ENCODE measurements at places on chromosomes 4 and X.

GRCh38 chr4:89142691-89143669, 31.6 kb downstream of the TIGD2 start:
- DNase-seq, result no peak

- DNase-seq, result no peak
Measured at GRCh38 chr4:181770971-181771370, 472.2 kb upstream of the TENM3 start.

DNA sequence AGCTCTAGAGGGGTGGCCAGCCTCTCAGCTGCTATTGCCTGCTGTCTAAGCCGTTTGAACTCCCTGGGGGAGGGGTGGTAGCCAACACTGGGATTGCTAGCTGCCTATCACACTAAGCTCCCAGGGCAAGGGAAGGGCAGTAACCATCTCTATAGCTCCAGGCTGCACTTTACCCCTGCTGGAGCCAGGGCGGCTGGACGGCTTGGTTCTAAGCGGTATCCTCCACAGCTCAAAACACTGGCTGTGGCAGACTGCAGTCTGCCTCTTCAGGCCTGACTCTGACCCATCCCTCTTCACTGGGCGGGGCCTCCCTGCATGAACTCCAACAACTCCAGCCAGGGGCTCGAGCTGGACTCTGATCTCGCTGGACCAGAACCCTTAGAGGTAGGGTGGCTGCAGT, 55.3 kb upstream of the GNRHR start:
- DNase-seq, result no peak

- no peak for DNase-seq
Measured at GRCh38 chr4:88746206-88746605, 48.6 kb upstream of the NAP1L5 start.

GRCh38 chrX:9980927-9981326, 13.8 kb downstream of the CLDN34 start:
- DNase-seq, result no peak

DNA sequence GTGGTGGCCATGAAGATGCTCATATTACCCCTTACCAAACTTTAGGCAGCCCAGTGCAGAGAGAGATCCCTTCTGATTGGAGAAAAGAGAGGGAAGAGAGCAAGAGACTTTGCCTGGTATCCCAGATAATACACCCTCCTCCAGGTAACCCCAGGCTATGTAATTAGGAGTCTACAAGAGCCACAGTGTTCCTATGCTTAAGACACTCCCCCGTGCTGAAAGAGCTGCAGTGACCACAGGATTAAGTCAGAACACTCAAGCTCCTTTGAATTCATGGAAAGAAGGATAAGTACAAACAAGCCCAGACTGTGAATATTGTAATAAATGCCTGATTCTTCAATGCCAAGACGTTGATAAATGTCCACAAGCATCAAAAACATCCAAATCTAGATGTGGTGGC, 41.4 kb downstream of the PABPC4L start:
- DNase-seq, result no peak

- no peak for DNase-seq
Measured at GRCh38 chr4:162770761-162771490, 395.8 kb downstream of the NAF1 start.

DNA sequence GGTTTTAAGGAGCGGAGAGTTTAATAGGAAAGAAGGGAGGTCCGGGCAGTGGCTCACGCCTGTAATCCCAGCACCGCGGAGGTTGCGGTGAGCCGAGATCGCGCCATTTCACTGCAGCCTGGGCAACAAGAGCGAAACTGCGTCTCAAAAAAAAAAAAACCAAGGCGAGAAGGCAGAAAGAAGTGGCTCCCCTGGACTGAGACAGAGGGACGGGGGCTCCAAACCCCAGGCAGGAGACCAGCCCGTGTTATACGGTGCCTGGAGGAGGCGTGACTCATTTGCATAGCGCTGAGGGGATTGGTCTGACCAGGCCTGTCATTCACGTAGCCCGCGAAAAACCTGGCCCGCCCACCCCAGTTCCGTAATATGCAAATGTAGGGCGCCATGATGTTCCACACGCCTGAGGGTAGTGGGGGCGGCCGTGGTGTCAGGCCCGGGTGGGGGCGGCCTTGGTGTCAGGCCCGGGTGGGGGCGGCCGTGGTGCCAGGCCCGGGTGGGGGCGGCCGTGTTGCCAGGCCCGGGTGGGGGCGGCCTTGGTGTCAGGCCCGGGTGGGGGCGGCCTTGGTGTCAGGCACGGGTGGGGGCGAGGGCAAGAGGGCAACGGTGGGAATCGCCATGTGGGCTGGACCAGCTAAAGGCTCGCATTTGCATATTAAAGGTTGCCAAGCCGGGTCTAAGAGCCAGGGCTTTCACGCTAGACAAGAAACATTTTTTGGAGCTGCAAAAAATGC, 2.1 kb downstream of the PLCXD1 start:
- peak; percentile 79 for DNase-seq

GRCh38 chr4:148310756-148311155, 131.5 kb downstream of the NR3C2 start:
- no peak for DNase-seq

DNA sequence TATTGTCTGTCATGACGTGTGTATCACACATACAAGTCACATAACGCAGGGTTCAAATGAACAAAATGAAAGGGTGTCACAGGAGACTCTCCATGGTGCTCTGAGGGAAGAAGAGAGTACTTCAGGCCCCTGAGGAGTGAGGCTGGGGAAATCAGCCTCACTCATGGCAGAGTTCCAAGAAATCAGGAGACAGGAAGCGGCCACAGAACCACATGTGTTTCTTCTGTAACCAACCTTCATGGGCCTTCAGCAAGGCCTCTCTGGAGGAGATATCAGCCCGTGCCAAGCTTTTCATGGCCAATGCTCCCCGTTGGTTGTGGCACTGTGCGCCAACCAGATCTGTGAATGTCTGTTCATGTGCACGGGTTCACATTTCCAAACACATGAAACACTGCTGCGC, 76.0 kb downstream of the NAT8L start:
- no peak for DNase-seq

DNA sequence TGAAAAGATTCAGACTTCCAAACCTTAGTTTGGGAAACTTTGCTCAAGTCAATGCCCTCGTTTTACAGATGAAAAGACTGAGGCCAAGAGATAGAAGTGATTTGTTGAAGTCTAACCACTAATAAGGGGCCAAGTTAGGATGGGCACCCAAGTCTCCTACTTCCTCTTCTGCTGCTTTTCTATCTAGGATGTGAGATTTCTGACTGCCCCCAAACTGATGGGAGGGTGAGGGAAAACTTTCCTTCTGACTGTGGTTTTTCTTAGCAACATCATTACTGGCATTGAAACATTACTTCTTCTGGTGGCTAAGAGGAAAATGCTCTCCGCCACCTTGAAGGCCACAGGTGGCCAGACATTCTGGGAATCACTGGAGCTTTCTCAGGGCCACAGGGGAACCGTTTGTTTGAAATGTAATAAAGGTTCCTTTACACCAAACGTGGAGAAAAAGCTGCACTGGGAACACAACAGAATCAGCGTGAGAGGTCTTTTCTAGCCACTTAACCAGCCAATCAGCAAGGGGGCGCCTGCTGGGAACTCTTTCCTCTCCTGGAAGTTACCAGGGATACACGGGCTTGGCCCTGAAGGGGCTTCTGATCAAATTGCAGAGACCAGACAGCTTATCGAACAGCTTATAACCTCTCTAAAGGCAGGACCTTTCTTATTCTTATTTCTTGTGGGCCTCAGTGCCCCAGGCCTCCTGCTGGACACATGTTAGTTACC, 115.9 kb upstream of the TEX13D start:
- DNase-seq, result no peak

DNA sequence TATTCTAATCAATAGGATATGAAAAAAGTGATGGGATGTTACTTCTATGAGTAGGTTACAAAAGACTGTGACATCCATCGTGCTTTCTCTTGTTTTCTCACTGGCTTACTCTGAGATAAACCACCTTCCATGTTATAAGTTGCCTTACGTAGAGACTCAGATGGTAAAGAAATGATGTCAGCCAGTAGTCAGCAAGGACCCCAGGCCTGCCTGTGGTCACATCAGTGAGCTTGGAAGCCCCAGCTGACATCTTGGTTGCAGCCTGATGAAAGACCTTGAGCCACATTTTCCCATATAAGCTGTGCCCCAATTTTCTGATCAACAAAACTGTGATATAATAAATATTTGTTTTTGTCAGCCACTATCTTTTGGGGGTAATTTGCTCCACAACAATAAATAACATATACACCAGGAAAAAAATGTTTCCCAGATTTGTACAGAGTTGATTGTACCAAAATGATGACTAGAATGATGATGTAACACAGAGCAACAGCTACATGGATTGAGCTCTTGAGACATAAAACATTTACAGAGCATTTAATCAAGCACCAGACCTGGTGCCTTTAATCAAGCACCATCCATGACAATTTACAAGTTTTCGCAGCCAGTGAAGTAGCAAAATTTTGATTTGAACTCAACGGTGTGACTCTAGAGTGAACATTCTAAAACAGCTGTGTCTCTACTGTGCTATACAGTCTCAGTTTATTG, 11.2 kb upstream of the DCAF12L2 start:
- no peak for DNase-seq

- no peak for DNase-seq
Measured at GRCh38 chrX:2823795-2824386, 4.8 kb upstream of the GYG2 start.

- no peak for DNase-seq
Measured at GRCh38 chr4:71095545-71095944, 102.1 kb downstream of the DCK start.

DNA sequence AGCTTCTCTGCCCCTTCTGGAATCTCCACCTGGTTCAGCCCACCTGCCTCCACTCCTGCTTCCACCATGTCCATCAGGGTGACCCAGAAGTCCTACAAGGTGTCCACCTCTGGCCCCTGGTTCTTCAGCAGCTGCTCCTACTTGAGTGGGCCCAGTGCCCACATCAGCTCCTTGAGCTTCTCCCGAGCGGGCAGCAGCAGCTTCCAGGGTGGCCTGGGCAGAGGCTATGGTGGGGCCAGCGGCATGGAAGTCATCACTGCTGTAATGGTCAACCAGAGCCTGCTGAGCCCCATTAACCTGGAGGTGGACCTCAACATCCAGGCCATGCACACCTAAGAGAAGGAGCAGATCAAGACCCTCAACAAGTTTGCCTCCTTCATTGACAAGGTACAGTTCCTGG, 74.4 kb upstream of the ZXDA start:
- no peak for DNase-seq

DNA sequence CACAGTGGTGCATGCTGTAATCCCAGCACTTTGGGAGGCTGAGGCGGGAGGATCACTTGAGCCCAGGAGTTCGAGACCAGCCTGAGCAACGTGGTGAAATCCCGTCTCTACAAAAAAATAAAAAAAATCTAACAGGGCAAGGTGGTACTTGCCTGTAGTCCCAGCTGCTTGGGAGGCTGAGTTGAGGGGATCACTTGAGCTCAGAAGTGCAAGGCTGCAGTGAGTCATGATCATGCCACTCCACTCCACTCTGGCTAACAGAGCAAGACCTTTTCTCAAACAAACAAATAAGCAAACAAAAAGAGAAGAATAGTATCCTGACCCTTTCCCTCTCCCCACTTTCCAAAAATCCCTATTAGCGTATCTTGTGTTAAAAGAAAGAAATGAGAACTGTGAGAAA, 52.7 kb downstream of the NPY1R start:
- no peak for DNase-seq

DNA sequence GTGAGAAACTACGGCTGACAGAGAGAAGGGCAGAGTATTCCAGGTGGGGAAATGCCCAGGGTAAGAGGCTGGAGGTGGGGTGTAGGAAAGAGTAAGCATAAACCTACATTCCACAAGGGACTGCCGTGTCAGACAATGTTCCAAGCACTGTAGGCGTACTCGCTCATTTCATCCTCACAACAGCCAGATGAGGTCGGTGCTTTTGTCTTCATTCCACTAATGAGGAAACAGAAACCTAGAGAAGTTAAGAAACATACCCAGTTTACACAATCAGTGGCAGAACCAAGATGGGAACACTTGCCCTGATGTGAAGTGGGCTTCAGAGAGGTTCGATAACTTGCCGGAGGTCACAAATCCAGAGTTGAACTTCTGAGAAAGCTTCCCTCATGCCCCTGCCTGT, 4.6 kb downstream of the SASH3 start:
- DNase-seq, result no peak

GRCh38 chrX:100208076-100208475, 202.0 kb downstream of the PCDH19 start:
- DNase-seq, result no peak

DNA sequence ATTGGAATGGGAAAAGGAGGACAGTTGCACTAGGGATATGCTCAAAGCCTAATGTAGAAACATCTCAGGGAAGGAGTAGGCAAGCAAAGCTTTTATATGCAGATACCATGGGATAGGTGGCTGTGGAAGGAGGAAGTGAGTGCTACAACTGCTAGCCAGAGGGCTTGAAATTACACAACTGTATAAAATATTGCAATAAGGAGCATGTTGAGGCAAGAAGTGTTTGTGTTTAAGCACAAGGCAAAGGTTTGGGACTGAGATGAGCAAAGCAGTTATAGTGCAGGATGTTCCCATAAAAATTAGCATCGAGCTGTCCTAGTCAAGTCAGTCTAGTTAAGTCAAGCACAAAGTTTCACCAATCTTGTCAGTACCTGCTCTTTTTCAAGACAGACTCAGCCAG, 35.6 kb upstream of the DCAF8L1 start:
- no peak for DNase-seq

DNA sequence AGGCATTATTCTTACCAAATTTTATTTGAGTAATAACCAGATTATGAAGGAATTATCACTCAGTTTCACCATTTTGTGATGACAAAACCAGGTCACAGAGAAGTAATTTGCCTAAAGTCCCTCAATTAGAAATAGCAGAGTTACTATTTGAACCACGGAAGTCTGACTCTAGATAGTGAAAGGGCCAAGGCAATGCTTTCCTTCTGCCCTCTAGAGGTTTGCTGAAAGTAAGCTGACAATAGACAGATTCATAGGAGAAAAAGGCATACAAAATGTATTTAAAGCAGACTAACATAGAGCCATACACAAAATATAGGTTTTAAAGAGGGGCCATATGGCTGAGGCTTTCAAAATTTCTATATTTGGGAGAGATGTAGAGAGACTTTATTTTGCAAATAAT, 43.1 kb downstream of the CXXC4 start:
- DNase-seq, result no peak

- DNase-seq, result no peak
Measured at GRCh38 chr4:188423039-188423438, 283.8 kb downstream of the TRIML1 start.

DNA sequence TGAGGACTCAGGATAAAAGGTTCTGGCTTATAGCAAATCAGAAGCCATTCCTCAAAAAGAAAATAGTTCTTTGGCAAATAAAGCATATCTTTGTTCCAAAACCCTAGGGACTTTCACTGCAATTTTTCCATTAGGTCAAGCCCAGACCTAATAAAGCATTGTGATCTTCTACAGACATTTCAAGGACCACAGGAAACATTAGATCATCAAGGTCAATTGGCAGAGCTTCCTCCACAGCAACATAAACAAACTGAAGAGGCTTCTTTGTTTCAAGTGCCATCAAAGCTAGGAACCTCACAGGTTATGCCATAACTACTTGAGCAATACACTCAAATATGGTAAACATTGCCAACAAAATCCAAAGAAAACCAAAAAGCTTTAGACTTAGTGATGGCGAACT, 144.9 kb downstream of the ANXA5 start:
- no peak for DNase-seq

Data from stimulated activated CD8-positive, alpha-beta memory T cell treated with anti-CD3 and anti-CD28 coated beads, Interleukin-4, amount 100 ng/mL, for 1 hour (primary cell).